ENCODE measurements at places on chromosomes 16 and 17. TPM values are rescaled to one million over a fixed set of nuclear protein-coding genes. Genes with fewer than 3 reads are reported as not detected.

- no peak for DNase-seq
Observed at GRCh38 chr17:62933501-62934385, 32.3 kb upstream of the TANC2 start.

- no peak for DNase-seq
Observed at GRCh38 chr16:67294171-67294757, 14.9 kb downstream of the PLEKHG4 start.

GRCh38 chr17:11485336-11486100 lies 112.8 kb upstream of the DNAH9 start:
- no peak for DNase-seq

The PRRT2 gene
- total RNA-seq, result 0.27 TPM

The EPN3 gene
- total RNA-seq, result under 0.01 TPM

The TBC1D10B gene
- 40.9 TPM for total RNA-seq

The SCGB1C2 gene
- total RNA-seq, result not detected
